DMS 273 treated with DMSO at 0.1 percent for 48 hours (cell line): ENCODE measurements at places on chromosomes 16 and 17.

DNA sequence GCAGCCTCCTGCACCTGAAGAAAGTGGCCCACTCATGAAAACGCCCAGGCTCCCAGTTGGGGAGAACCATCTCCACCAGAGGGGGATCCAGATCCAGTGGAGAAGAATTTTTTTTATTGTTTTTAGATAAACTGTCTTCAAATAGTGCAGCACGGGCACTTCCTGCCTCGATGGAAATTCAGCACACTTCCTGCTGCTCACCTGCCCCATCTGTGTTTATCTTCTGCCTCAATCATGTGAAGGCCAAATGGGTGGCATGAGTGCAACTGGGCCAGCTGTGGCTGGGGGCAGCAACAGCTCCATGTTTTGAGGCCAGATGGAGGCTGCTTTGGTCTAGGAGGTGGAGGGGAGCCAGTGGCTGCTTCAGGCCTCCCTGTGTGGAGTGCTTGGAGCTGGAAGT, 75.9 kb upstream of the WSB1 start:
- DNase-seq, result no peak

- DNase-seq, result no peak
Observed at GRCh38 chr17:82848022-82848592, 8.3 kb upstream of the ZNF750 start.

DNA sequence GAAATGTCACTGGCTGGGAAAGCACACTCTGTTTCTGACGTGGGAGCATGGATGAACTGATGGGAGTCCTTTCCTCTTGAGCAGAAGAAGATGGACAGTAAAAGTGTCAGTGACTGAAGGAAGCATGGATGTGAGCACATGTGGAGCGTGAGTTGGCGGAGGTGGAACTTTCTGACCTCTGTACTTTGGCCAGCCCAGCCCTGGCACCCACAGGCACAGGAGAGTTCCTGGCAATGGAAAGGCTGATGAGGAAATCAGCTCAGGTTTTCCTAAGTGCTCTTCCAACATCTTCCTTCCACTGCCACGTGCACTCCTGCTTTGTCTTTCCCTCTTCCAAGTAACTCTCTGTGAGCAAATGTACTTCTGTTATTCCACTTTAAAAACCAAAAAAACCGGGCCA, 276.8 kb downstream of the NTN1 start:
- no peak for DNase-seq

DNA sequence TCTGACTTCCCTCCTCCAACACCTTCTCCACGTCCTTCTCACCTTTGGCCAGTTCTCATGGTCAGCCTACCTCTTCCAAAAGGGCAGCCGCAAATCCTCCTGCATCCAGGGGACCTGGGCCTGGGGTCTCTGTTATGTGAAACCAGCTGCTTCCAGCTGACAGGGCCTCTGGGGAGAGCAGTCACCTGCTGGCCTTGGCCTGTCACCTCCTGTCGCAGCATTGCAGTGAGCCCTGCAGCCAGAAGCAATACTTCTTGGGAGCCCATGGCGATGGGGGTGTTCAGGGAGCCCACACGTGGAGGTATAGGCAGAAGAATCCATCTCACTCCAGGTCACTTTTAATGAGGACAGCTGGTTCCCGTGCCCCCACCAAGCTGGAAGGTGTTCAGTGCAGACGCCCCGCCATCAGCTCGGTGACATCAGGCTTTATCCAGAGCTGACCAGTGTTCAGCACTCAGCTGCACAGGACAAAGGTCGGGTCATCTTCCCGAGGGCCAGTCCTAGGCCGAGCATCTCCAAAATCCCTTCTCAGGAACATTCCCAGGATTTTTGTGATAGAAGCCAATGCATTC, 1.7 kb upstream of the SLC47A2 start:
- DNase-seq, result no peak

- no peak for DNase-seq
Observed at GRCh38 chr16:13441675-13442074, 478.3 kb upstream of the ERCC4 start.

DNA sequence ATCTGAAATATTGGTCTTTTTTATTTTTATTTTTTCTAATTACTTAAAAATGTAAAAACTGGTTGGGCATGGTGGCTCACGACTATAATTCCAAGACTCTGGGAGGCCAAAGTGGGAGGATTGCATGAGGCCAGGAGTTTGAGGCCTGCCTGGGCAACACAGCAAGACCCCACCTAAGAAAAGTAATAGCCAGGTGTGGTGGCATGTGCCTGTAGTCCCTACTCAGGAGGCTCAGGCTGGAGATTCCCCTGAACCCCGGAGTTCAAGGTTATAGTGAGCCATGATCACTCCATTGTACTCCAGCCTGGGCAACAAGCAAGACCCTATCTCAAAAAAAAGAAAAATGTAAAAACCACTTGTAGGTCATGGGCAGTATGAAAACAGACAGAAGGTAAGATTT, 36.8 kb upstream of the CDH3 start:
- no peak for DNase-seq

- DNase-seq, result no peak
Observed at GRCh38 chr17:47213540-47213939, 4.4 kb downstream of the MYL4 start.

- DNase-seq, result no peak
Observed at GRCh38 chr16:47492428-47493377, 31.6 kb downstream of the PHKB start.

GRCh38 chr17:29977836-29978235, 36.4 kb downstream of the EFCAB5 start:
- DNase-seq, result peak; percentile 28

DNA sequence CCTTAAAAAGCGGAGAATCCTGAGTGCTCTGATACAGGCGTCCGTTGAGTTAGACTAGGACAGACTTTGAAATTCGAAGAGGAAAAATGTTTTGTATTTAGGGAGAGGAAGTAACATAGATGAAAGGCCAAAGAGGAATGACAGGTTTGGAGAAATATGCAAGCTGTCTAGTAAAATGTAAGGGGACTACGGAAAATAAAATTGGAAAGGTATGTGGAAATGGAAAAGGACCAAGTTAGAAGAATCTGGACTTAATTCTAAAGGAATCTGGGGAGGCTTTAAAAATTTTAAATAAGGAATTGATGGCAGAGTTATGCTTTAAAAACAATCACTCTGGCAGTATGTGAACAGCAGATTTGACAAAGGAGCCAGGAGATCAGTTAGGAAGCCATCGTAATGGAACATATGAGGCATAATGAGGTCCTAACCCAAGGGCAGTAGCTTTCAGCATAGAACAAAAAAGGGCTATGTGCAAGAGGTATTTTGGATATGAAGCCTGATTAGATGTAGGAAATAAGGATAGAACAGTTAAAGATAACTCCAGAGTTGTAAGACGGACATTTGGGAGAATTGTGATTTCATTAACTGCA, 38.3 kb downstream of the CYB561 start:
- DNase-seq, result no peak
